ENCODE measurements at places on chromosomes 1 and 21.
A peak's percentile ranks its signal among the peaks of the same experiment; 100 is the strongest.

DNA sequence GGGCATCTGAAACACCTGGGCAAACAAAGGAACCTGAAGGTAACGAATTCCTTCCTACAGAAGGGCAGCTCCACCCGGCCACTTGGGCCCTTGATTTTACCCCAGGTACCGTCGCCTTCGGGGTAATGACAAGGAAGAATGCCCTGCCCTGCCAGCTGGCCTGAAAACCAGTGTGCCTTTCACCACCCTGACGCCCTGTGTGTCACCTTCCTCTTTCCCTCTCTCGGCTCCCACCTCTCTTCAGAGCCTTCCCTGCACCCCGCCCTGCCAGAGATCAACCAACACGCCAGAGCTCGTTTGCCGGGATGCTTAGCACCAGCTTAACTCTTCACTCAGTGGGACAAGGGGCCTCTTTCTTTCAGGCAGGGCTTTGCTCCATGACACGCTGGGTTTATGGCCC, 86.0 kb downstream of the SIM2 start:
- DNase-seq, result no peak

DNA sequence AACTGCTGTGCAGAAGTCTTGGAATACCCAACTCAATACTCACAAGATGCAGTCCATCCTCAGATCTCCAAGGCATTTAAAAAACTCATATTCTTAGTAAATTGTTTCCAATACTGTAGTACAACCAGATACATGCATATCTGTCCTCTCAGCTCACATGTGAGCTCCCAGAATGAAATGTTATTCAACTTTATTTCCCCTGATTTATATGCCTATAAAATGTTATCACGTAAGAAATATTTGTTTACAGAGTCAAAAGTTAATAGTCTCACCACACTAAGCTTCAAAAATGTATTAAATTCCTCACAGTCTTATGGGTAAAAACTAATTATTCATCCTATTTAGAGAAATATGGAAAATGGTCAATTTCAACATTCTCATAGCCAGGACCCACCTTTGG, 56.6 kb downstream of the LTN1 start:
- no peak for DNase-seq

GRCh38 chr1:63693944-63694571, 79.8 kb upstream of the ROR1 start:
- DNase-seq, result no peak

- DNase-seq, result no peak
These were observed 16.6 kb upstream of the IL19 start for GRCh38 chr1:206754011-206754410.

DNA sequence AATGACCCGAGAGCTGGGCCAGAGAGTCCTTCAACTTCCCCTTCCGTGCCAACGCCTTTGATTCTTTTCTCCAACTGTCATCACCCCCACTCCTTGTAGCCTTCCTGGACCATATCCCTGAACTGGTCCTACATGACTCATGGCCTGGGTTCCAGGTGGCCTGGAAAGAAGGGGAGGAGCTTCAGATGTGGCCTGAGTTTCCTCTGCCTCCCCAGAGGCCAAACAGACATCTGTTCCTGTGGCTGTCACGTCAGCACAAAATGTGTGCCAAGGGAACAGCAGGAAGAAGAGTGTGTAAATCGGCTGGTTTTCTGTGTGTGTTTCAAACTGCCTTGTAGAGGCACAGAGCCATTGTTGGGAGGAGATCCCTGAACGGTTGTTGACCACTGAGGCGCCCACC, 24.9 kb upstream of the KIRREL1 start:
- DNase-seq, result peak; percentile 73

DNA sequence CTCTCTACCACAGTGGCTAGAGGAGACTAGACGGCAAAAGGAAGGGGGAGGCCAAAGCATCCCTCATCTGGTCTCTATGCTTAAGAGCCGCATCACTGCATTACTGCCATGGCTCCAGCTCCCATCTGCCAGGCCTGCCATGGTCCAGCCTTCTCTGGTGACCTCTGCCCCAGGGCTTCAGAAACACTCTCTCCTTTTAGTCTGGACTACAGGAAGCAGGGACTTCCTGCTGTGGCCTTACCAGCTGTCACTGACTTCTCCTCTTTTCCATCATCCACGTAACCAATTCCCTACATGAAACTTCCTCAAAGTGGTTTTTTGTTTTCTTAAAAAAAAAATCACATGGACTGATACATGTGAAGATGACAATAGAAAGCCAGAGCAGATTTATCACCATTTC, 323.1 kb upstream of the NFIA start:
- DNase-seq, result no peak

DNA sequence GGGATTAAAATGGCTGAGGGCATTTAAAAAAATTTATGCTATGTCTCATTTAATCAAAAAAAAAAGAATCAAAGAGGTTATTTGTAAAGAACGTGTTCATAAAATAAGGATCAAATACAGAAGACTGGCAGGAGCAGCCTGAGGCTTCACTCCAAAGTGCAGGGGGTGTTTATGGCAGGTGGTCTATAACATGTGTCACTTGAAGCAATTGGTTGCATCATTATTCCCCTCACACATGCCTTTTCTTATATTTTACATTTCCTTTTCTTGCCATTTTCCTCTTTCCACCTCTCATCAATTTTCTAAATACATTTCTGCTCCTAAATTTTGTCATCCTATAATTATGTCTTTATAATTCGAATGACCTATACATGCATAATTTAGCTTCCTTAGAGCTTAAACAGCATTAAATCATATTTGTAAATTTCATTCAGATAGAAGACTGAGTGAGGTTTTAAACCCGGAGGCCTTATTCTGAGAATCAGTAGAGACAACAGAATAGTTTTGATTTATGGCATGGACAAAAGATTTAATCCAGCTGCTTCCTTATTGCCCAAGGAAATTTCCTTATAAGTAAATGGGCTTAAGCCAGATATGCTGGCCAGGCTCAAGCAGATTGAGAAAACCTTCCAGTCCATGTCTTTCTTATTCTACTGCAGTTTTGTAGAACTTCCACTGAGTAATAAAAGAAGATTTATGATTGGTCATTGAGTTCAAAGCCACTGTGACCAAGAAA, 322.8 kb downstream of the TGFB2 start:
- no peak for DNase-seq

DNA sequence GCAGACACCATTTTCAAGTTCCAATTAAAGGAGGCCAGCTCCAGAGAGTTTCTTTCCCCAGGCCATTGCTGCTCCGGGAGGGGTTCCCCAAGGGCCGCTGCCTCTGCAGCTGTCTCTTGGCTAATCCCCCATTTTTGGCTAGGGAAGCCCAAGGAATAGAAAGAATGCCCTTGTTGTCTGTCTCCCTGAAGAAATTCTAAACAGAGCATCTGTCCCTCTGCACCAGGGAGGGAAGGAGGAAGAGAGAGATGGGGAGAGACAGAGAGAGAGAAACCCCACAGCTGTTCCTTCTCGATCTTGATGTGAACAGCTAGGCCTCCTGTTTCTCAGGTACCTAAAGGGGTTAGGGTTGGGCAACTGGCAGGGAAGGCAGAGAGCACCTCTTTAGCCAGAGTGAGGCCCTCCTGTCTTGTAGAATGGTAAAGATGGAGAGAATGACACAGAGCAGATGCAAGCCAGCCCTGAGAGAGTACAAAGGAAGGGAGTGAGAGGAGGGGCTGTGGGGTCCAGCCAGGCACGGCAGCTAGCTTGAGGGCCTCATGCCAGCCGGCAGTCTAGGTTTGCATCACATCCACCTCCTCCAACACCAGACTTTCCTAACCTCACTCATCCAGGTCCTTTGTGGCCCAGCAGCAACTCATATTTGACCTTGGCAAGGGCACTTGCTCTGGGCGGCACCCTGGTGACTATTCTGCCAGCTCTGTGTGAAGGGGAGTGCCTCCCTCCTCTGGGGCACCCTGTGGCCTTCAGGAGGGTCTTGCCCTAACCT, 13.1 kb downstream of the OPTC start:
- DNase-seq, result no peak

- no peak for DNase-seq
These were observed 372.1 kb upstream of the B3GALT2 start for GRCh38 chr1:193558491-193559028.

DNA sequence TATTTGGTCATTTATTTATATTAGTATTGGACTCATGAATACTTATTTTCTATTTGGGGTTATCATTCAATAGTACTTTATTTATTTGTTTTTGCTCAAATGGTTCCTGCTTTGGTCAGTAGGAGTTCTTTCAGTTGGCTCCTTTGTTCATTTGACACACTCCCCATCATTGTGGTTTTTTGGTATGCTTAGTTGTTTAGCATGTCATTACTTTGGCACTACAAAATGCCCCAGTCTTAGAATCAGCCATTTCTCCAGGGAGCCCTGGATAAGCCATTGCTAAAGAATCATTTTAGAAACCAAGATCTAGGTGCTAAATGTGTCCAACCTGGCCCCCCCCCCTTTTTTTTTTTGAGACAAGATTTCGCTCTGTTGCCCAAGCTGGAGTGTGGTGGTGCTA, 61.7 kb upstream of the MRPS6 start:
- no peak for DNase-seq

GRCh38 chr1:9316080-9316444, 23.4 kb downstream of the SPSB1 start:
- DNase-seq, result no peak

DNA sequence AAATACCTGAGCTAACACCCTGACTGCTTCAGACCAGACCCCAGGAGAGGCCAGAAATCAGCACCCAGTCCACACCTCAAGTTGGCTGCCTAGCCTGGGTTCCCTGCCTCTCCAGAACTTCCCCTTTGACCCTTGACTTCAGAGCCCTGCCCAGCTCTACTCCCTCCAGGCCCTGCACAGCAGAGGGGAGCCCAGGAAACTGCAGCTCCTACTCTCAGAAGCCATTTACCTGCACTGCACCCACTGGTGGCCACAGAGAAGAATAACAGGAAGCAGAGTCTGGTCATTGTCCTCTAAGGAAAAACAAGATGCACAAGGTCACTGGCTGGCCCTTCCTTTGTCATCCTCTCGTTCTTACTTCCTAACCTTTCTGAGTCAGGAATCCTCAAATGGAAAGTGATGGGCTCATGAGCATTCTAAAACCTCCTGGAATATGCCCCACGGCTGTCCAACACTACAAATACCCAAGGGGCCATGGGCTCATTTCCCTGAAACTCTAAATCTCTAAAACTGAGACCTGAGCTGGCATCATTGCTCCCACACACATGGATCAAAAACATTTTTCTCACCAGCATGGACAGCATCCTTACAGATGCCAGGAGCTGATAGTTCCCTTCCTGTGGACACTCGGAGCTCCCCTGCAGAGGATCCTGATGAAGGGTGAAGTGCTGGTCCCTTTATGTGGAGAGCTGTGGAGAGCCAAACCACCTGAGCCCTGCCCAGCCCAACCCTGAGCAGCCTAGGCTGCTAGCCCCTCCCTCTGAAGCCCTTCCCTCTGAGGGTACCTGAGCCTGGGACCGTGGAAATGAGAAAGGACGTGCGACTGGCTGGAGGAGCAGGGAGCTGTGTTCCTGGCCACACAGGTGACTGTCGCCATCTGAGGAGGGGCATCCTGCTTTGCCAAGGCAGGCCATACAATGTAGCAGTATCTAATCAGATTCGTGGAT, at the start of gene ITLN2:
Gene ITLN2 (minus strand): TSS at position 652 of the 947 bp plus-strand sequence. CDS start 68 bp downstream, at position 584.
- no peak for DNase-seq

- DNase-seq, result no peak
These were observed 140.1 kb upstream of the FMN2 start for GRCh38 chr1:239951511-239952140.

- no peak for DNase-seq
These were observed 98.3 kb downstream of the DUSP10 start for GRCh38 chr1:221643404-221644144.

DNA sequence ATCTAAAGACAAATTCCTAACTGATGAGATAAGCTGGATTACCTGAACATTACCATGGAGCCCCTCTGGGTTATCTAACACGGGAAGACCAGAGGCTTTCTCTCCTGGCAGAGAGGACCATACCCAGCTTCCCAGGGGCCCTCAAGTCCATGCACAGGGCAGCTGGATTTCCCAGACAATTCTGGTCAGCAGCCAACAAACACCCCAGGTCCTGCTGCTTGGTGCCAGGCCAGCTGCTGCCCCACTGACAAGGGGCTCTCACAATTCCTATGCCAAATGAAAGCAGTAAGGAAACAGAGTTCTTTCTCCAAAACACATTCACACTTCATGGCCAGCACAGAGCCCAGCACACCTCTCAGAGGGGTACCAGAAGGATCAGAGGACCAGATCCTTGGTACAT, 114.2 kb downstream of the HLCS start:
- no peak for DNase-seq

DNA sequence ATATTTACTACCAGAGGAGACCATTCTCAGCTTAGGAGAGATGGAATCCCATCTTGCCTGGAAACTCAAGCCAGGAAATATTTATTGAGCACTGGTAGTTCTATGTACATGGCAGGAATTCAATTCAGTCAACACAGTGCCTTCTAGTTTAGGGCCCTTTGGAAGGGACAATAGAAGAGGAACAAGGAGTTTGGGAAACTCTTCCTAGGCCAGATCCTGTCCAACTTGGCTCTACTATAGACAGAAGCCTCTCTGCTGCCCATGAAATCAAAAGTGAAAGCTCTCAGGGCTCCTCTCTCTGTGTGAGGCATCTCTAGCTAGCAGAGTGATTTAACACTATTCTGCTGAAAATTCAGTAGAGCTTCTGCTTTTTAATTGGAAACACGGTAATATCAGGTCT, 244.6 kb upstream of the MAP1LC3C start:
- DNase-seq, result no peak

GRCh38 chr1:156295391-156295947, at the start of gene GLMP:
GLMP (minus strand) TSS chr1:156295679; CDS start chr1:156295645, 34 bp downstream.
- no peak for DNase-seq

- no peak for DNase-seq
These were observed 29.1 kb downstream of the LAMB3 start for GRCh38 chr1:209622841-209623829.

- no peak for DNase-seq
These were observed 431.5 kb downstream of the LMO4 start for GRCh38 chr1:87760155-87760554.

GRCh38 chr1:85838238-85838637, 130.0 kb upstream of the ZNHIT6 start:
- DNase-seq, result no peak

- DNase-seq, result no peak
These were observed 85.8 kb downstream of the ADARB1 start for GRCh38 chr21:45160198-45160597.

DNA sequence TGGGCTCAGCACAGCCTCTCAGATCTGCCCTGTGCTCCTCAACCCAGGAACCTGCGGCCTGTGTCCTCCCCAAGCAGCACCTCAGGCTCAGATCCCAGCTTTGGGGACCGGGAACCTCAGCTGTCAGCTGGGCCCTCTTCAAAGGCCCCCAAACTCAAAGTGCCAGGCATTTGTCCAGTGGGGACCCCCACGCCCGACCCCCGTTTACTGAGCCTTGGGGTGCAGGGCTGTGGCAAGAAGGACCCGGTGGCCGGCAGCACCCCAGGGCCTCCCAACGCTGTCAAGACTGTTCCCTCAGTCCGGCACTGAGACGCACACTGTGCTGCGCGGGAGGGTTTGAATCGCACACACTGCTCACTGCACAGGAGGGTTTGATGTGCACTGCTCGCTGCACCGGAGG, 35.0 kb downstream of the MORN1 start:
- no peak for DNase-seq

DNA sequence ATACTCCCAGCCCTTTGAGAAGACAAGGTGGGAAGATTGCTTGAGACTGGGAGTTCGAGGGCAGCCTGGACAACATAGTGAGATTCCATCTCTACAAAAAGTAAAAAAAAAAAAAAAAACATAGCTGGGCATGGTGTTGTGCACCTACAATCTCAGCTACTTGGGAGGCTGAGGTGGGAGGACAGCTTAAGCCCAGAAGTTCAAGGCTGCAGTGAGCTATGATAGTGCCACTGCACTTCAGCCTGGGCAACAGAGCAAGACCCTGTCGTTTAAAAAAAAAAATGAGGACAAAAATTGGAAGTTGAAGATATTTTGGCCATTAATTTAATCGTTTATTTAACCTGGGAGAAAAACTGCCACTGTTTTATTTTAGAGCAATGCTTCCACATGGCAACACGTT, 1.1 kb downstream of the URB1 start:
- no peak for DNase-seq
